ENCODE measurements at places on chromosomes 3 and 15. TPM values are rescaled to one million over a fixed set of nuclear protein-coding genes. Genes with fewer than 3 reads are reported as not detected.
A peak's percentile ranks its signal among the peaks of the same experiment; 100 is the strongest.

The SST gene
- not detected for total RNA-seq

The PAK2 gene
- 98.4 TPM for total RNA-seq

The SGO1 gene
- total RNA-seq, result 37.4 TPM

The CALML4 gene
- total RNA-seq, result 7.0 TPM

The LTF gene
- total RNA-seq, result not detected

DNA sequence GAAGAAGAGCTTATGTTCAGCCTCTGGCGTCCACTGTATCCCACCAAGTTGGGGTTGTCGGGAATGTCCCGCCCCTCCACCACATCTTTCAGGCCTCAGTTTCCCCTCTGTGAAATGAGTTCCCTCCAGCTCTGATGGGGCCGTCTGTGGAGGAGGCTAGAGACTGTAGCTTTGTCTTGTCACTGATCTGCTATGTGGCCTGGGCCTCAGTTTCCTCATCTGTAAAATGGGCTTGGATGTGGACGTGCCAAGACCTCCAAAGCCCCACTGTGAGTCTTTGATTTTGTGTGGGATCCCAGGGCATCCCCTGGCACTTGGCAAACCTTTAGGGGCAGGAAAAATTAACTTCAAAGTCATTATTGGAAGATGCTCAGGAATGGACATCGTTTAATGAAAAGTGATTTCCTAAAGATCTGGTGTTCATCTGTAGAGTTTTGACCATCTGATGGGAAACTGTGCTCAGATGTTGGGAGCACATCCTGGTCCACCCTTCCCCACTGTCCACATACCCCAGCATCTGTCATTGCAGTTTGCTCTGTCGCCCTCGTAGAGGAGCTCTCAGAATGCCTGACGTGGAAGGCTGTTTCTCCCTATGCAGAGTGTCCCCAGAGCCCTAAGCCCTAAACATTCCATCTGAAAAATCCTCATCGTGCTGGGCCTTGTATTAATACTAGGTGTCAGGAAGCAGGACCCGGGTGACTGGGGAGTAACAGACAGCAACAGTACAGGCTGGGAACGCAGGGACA lies 28.5 kb downstream of the SLC6A6 start:
- no peak for DNase-seq

DNA sequence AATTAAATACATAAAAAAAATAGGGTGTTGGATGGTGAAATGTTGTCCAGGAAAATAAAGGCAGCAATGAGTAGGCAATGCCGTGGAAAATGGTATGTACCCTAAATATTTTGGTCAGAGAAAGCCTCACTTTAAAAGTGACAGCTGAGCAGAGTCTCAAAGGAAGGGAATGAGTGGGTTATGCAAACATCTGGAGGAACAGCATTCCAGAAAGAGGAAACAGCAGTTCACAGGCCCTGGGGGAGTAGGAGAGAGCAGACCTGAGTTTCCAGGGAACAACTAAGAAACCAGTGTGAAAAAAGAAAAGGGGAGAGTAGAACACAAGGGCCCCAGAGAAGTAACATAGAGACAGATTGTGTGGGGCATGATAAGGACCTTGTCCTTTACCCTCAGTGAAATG lies 230.0 kb upstream of the CNTN3 start:
- no peak for DNase-seq

DNA sequence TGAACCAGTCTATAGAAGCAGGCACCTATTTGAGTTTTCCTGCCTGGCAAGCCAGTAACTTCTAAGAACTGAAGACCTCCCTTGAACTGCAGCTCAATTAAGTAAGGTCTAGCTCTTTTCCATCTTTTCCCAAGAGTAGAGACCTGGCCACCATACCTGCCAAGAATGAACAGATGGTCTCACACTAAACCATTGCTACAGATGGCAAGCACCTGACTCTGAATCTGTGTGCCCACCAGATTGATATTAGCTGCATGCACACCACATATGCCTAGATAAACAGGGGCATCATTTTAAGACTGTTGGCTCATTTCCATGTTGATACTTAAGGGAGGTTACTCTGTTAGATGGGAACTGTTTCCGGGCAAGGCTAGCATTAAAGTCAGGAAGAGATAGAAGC lies 34.8 kb upstream of the GSK3B start:
- no peak for DNase-seq

DNA sequence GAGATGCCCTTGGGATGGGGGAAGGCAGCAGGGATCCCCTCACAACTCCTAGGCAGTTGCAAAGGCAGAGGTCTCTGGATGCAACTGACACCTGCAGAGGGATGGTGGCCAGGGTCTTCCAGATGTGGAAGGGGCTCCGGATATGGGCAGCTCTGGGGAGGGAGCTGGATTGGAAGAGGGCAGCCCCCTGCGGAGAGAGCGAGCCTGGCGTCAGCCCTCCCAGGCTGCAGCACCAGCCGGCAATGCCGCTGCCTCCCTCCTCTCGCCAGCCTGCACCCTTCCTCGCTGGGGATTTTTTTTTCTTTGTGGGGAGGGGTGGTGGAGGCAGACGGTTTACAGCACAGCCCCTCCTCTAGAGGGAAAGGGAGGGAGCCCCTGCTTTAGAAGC lies 1.6 kb downstream of the INSYN1 start:
- DNase-seq, result no peak

- peak; percentile 88 for DNase-seq
These were observed 718 bp downstream of the SPG11 start for GRCh38 chr15:44662478-44663409.

GRCh38 chr15:68609629-68610028 lies 30.8 kb downstream of the CORO2B start:
- DNase-seq, result no peak

DNA sequence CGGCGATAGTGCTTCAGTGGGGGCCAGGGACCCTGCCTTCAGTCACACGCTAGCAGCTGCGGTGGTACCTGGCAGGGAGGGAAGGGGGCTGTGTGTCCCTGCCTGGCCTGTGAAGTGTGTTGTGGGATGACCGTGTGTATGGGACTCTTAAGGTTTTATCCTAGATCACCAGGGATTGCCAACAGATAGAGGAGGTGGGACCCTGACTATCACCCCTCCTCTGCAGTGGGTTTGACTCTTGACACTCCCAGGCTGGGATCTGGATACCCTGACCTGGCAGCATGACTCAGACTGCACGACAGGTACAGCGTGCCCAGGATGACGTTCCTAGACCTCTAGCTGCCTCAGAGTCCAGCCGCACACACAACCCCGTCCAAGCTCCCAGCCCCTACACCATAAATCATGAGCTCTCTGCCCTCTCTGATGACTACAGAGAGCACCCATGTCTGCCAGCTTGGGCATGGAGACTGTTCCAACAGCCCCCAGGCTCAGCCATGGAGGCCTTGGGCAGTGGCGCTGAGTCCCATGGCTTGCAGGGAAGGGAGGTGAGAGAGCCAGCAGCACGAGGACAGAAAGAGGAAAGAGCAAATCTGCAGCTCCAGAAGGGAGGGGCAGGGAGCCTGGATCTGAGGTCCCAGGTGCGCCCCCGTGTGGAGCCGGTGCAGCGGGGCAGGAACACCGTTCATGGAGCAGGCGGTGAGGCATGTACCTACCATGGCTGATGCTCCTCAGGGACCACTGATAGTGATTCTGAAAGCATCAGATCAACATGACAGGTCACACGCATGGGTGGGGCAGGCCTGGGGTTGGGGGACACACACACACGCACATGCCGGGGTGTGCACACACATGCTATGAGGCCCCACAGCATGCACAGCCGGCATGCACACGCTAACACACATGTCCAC lies 71.0 kb downstream of the ADAMTS7 start:
- DNase-seq, result peak; percentile 82

- peak; percentile 78 for DNase-seq
These were observed 11.6 kb upstream of the SCAMP5 start for GRCh38 chr15:74983725-74984231.

DNA sequence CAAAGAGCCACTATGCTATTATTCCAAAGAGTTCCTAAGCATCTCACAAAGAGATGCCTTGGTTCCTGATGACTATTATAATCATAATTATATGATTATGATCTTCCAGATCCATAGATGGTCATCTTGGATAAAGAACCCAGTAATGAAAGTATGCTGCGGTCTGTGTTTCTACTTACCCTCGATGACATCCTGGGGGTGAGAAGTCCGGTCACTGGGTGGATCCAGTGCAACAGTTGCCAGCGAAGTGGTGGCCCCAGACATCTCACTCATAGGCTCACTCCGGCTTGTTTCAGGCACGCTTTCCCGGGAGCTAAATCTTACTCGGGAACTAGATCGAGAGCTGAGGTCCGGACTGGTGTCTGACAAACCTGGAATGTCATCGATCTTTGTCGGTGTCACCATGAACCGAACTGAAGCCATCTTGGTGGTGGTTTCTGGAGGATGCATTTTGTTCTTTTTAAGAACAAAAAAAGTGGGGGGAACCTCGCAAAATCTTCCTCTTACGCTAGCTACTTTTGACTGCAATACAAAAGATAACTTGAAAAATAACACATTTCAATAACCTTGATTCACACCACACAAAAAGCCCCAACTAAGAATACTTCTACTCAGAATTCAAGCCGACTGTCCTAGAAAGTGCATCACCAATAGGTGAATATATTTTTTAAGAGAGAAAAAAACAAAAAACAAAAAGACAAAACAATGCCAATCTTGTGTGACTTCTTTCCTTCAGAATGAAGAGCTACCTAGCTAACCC lies 1.2 kb downstream of the SLC12A6 start:
- DNase-seq, result peak; percentile 26

- no peak for DNase-seq
These were observed 99.1 kb downstream of the MESD start for GRCh38 chr15:80890341-80891005.

DNA sequence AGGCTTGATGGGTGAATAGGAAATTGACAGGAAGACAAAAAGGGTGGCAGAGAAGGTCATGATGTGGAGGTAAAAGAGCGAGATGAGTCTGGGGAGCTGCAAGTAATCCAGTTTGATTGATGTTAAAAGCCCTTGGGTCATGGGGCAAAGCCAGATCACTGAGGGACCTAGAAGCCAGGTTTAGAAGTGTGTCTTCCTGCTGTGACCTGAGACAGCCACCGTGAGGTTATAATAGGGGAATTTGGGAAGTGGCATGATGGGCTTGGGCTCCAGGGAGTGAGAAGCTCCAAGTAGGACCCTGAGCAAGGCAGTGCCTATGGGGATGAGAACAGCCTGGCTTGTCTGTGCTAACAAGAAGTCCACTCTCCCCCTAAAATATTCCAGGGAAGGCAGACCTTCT lies 298.5 kb downstream of the RPLP1 start:
- no peak for DNase-seq

DNA sequence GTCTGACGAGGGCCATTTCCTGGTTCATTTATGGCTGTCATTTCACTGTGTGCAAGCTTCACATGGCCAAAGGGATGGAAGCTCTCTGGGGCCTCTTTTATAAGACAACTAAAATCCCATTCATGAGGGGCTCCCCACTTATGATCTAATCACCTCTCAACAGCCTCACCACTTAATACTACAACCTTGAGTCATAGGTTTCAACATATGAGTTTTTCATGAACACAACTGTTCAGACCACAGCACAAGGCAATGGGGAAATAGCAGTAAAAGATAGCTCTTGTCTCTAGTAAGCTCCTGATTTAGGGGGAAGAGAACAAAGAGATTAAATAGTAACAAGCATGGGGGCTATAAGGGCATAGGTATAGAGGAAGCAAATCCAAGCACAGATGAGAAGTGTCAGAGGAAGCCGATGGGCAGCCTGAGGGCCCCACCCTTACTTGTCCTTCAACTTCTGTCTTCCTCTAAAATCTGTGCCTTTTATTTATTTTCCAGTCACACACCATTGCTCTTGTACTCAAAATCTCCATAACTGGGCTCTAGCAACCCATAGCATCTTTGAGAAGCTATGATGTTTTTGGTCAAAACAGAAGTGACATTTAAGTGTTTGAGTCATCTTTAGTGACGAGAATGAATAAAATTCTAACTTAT lies 329.1 kb downstream of the UNC13C start:
- DNase-seq, result no peak

- DNase-seq, result no peak
These were observed 221.6 kb upstream of the LMCD1 start for GRCh38 chr3:8279886-8280550.

DNA sequence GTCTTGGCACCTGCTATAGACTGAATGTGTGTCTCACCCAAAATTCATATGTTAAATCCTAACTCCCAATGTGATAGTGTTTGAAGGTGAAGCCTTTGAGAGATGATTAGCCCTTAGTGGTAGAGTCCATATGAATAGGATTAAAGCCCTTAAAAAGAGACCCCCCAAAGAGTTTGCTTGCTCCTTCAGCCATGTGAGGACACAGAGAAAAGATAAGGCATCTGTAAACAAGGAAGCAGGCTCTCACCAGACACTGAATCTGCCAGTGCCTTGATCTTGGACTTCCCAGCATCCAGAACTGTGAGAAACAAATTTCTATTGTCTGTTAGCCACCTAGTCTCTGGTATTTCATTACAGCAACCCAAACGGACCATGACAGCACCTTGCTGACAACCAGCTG lies 16.6 kb downstream of the KPNA1 start:
- DNase-seq, result no peak

DNA sequence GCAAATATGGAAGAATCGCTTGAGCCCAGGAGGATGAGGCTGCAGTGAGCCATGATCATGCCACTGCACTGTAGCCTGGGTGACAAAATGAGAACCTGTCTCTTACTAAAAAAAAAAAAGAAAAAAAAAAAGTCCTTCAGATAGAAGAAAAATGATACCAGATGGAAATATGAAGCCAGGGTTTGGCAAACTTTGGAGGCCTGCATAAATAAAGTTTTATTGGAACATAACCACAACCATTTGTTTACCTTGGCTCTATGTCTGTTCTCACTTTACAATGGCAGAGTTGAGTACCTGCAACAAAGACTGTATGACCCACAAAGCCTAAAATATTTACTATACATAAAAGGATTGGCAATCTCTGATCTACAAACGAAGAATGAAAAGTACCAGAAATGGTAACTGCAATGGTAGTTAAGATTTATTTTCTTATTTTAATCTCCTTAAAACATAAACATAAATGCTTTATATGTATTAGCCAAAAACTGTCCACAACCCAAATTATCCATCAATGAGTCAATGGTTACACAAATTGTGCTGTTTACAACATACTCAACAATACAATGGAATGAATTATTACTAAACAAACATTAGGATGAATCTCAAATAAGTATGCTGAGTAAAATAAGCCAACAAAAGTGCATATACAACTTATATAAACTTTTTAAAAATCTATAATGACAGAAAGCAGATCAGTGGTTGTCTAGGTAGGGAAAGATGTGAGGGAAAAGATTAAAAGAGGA lies 41.8 kb downstream of the GOLGB1 start:
- DNase-seq, result no peak

DNA sequence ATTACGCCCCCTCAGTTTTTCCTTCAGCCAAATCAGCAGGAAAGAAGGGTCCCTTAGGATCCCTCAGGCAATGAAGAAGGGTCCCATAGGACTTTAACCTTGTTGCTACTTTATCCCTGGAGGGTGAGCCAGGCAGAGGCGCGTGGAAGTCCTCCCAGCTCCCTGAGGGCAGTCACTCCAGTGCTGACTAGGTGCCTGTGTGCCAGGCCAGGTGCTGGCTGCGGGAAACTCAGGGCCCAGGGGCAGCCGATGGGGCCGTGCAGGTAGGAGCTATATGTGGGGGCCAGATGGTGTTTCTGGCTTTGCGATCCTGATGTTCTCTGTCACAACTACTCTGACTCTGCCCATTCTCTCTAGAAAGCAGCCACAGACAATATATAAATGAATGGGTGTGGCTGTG lies 42.8 kb upstream of the IQSEC1 start:
- no peak for DNase-seq
